Small intestine (tissue), 16 donors: ENCODE measurements at places on chromosomes 12 and 14.
A peak's percentile ranks its signal among the peaks of the same experiment; 100 is the strongest.

- DNase-seq, result no peak
These were observed 27.8 kb upstream of the BCDIN3D start for GRCh38 chr12:49870501-49871262.

DNA sequence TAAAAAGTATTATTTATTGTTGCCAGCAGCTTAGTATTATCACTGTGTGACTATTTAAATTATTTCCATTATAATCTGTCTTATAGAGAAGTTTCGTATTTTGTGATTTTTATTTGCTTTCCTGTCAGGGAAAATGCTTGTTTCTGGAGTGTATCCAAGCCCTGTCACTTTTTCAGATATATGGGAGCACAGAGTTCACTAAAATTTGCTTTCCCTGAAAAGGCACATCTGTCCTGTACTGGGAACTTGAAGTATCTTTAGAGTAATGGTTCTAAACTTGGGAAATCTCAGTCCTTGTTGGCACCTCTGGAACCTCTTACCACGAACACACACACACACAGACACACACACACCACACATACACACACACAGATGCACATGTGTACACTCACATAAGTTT lies 39.3 kb upstream of the SSTR1 start:
- no peak for DNase-seq

GRCh38 chr12:7130701-7131501 lies 730 bp downstream of the CLSTN3 start:
- peak; percentile 70 for DNase-seq

DNA sequence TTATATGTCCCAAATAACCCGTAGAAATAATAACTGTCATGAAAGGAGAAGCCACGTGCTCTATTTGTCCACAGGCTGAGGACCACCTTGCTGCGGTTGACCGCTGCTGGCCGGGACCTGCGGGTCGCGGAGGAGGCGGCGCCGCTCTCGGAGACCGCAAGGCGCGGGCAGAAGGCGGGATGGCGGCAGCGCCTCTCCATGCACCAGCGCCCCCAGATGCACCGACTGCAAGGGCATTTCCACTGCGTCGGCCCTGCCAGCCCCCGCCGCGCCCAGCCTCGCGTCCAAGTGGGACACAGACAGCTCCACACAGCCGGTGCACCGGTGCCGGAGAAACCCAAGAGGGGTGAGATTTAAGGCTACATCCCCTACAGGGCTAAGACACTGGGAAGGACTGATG lies 21.0 kb downstream of the RPGRIP1 start:
- DNase-seq, result no peak

- DNase-seq, result peak; percentile 18
These were observed 176.7 kb downstream of the PAH start for GRCh38 chr12:102740141-102740955.

DNA sequence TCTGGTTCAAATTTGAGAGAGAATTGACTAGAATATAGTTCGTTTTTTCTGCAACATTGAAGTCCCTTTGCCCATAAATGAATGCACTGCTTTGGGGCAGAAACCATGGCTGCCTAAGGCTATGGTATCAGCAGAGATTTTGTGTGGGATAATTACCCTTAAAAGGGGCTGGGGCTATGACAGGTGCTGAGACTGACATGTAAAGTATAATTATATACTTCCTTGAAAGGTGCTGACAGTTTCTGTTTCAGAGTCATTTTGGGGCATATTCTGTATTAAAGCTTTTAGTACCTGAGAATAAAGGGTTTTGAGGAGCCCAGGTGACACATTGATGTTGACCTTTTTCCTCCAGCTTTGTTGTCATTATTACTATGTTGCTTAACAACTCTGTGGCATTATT lies 150.3 kb upstream of the PTPRQ start:
- no peak for DNase-seq

- DNase-seq, result no peak
These were observed 1089.3 kb downstream of the SLC16A7 start for GRCh38 chr12:60684988-60685655.

GRCh38 chr12:6778217-6778573 lies 5.9 kb downstream of the LAG3 start:
- no peak for DNase-seq

- DNase-seq, result no peak
These were observed 27.8 kb downstream of the SMCO2 start for GRCh38 chr12:27474344-27474743.

- peak; percentile 94 for DNase-seq
These were observed 24.3 kb upstream of the PLEK2 start for GRCh38 chr14:67436006-67436866.

DNA sequence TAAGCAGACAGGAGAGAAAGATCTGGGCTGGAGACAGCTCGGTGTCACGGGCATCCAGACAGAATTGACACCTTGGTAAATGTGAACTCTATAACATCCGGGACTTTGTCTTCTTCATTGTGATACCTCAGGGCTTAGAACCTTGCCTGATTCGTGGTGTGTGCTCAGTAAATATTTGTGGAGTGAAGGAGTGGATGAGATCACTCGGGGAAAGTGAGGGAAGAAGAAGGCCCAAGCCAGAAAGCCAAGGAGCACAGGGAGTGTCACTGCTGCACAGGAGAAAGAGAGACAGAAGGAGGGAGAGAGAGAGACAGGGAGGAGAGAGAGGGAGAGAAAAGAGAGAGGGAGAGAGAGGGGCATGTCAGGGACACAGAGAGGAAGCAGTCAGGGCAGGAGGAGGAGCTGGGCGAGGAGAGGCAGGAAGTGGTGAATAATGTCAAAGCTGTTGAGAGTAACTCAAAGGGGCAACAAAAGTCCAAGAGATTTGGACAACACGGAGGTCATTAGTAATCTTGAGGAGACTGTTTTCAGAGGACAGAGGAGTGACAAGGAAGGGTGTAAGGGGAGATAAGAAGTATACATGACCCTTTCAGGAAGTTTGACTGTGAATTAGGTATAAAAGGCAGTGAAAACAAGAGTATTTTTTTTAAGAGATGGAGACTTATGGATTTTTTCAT lies 141.6 kb upstream of the MAX start:
- peak; percentile 52 for DNase-seq

GRCh38 chr12:95440401-95440800 lies 33.6 kb upstream of the METAP2 start:
- no peak for DNase-seq

DNA sequence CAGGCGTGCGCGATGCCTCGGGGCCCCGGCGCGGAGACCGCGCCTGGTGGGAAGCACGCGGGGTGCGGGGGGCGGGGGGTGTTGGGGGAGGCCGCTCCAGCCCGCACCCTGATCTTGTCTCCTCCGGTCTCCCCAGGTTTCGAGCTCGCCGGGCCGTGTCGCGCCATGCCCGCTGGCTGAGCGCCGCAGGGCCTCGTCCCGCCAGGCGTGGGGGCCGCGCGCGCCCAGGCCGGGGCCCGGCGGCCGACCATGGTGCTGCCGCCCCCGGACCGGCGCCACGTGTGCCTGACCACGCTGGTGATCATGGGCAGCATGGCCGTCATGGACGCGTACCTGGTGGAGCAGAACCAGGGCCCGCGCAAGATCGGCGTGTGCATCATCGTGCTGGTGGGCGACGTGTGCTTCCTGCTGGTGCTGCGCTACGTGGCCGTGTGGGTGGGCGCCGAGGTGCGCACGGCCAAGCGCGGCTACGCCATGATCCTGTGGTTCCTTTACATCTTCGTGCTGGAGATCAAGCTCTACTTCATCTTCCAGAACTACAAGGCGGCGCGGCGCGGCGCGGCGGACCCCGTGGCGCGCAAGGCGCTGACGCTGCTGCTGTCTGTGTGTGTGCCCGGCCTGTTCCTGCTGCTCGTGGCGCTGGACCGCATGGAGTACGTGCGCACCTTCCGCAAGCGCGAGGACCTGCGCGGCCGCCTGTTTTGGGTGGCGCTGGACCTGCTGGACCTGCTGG lies 2.4 kb downstream of the TMEM121 start:
- DNase-seq, result no peak

- DNase-seq, result no peak
These were observed 45.3 kb downstream of the FRS2 start for GRCh38 chr12:69515394-69515930.

DNA sequence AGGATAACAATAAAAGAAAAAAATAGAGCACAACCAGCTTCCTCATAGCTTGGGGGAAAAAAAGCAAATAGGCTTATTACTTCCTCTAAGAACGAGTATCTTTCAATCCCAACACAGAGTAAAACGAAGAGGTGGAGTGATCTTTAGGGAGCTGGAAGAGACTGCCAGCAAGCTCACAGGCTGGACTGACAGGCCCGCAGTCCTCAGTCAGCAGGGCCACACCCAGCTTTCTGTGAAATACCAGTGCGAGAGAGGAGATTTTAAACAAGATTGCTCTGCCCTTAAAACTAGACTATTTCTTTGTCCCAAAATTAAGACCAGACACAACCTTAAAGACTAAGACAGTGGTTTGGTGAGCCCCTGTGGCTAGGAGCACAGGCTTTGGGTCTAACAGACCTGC lies 32.9 kb downstream of the SETD3 start:
- DNase-seq, result no peak

DNA sequence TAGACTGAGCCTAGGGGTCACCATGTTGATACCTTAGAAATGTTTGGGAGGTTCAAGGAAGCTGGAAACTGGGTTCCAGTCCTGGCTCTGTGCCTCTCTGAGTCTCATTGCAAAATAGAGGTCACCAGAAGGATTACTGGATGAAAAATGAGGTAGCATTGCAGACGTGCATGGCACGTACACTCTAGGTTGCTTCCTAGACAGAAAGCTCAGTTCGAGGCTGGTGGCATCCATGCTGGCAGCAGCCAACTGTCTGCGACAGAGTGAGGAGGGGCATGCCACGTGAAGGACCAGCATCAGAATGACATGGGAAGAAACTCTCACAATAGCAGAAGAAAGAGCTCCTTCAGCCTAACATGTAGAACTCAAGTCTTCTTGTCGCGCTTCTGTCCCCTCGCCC lies 4.6 kb upstream of the CYP46A1 start:
- DNase-seq, result no peak

GRCh38 chr12:132414634-132415326 lies 75.2 kb upstream of the FBRSL1 start:
- DNase-seq, result peak; percentile 89

GRCh38 chr14:47541662-47542061 lies 133.7 kb downstream of the MDGA2 start:
- no peak for DNase-seq

- peak; percentile 82 for DNase-seq
These were observed 35.7 kb downstream of the STK38L start for GRCh38 chr12:27279826-27280225.

DNA sequence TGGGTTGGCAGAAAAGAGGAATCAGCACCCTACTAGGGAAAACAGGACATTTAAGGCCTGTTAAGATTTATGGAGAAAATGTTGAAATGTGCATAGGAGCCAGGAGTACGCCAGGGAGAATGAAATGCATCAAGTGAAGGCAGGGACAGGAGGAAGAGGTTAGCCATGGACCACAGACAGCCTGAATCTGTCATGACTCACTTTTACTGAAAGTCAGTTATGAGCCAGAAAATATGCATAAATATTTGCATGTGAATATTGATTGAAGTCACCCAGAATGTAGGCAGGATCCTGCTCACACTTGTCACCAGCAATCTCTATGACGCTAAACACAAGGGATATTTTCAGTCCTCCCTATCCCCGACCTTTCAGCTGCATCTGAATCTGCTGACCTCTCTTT lies 25.1 kb upstream of the CDK17 start:
- DNase-seq, result no peak

GRCh38 chr14:75976826-75977581 lies 4.8 kb downstream of the TGFB3 start:
- DNase-seq, result no peak

DNA sequence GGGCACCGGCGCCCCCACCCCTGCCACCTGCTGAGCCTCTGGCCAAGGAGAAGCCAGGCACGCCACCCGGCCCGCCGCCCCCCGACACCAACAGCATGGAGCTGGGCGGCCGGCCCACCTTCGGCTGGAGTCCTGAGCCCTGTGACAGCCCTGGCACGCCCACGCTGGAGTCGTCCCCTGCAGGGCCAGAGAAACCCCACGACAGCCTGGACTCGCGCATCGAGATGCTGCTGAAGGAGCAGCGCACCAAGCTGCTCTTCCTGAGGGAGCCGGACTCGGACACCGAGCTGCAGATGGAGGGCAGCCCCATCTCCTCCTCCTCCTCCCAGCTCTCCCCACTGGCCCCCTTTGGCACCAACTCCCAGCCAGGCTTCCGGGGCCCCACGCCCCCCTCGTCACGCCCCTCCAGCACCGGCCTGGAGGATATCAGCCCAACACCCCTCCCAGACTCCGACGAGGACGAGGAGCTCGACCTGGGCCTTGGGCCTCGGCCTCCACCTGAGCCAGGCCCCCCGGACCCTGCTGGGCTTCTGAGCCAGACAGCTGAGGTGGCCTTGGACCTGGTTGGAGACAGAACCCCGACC lies 6.5 kb downstream of the SETD1B start:
- no peak for DNase-seq

DNA sequence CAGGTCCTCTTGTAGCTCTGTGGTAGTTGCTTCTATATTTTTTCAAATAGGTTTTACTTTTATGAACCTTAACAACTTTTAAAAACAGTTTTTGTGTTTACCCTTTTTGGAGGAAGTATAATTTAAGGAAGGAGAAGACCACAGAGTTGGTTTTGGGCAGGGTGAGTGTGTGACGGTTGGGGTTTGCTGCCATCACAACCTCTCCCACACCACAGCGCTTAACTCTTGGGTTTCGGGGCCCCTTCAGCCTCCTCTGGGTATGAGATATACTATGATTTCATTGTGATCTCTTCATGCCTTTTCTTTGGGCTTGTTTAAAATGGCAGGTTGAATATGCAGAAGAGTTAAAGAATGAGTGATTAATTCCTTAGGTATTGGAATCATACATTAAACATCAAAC lies 228.7 kb upstream of the CRY1 start:
- no peak for DNase-seq

DNA sequence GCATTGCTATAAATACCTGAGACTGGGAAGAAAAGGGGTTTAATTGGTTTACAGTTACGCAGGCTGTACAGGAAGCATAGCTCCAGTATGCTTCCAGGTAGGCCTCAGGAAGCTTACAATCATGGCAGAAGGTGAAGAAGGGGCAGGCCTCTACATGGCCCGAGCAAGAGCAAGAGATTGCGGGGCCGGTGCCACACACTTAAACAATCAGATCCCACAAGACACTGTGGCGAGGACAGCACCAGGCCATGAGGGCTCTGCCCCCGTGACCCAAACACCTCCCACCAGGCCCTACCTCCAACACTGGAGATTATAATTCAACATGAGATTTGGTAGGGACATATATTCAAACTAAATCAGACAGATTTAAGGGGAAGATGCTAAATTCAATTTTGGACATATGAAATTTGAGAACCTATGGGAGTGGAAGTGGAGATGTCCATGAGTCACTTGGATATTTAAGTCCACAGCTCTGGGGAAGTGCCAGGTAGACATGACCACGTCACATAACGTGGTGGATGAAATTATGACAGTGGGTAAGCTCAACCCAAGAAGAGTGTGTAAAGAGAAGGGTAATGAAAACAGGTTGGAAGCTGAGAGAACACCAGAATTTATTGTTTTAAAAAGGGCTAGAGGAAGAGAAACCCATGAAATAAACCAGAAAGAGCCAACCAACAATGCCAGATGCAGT lies 1.5 kb upstream of the LTA4H start:
- DNase-seq, result no peak
